Inflammatory macrophage treated with lipopolysaccharide for 1 hour (primary cell): ENCODE measurements at places on chromosomes 12 and 14.
A peak's percentile ranks its signal among the peaks of the same experiment; 100 is the strongest.

DNA sequence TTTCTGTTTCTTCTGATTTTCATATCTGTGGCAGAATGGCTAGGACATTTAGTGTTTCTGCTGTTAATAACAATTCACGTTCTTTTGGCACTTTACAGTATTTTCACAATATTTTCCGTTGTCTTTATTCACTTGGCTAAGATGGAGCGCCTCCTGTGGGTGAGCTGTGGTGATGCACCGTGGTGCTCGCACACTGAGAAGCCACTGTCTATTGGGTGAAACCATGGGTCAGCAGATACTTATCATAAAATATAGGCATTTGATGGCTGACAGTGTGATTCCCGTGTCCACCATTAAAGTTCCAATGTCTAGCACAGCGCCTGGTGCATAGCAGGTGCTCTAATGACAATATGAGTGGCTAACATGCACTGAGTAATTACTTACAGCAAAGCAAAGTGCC, 141.8 kb downstream of the VRK1 start:
- DNase-seq: peak; percentile 47

DNA sequence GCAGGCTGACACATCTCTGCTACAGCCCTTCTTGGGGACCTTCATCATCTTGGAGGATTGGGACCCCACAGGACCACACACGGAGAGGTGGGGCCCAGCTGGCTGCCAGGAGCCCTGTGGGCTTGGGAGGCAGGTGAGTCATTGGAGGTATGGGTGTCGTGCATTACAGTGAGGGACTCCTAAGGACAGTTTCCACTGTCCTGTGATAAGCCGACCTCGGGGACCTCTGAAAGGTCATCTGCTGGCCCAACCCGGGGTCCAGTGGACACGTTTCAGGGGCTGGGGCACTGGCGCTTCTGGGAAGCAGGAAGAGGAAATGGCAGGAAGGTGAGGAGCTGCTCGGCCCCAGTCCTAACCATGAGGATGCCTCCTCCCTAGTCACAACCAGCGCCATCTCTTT, 238.0 kb downstream of the BCL11B start:
- no peak for DNase-seq

- DNase-seq: no peak
Observed at GRCh38 chr14:106094654-106095189, 568.3 kb downstream of the TMEM121 start.

DNA sequence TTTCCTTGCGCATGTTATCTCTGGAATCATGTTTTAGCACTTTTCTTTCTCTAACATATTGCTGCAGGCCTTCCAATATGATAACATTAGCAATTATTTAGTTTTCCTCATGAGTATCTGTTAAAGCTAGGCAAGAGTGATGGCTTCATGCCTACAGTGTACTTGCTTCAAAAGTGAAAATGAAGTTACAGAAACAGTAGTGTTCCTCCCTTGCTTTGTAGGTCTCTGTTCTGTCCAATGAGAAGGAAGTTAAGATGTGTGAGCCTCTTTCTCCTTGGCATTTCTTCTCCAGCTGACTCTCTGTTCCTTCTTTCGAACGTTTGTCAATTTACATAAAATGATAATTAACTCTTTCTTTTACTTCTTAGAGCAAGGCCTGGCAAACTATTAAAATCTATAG, 22.2 kb downstream of the LRRIQ1 start:
- peak; percentile 13 for DNase-seq

DNA sequence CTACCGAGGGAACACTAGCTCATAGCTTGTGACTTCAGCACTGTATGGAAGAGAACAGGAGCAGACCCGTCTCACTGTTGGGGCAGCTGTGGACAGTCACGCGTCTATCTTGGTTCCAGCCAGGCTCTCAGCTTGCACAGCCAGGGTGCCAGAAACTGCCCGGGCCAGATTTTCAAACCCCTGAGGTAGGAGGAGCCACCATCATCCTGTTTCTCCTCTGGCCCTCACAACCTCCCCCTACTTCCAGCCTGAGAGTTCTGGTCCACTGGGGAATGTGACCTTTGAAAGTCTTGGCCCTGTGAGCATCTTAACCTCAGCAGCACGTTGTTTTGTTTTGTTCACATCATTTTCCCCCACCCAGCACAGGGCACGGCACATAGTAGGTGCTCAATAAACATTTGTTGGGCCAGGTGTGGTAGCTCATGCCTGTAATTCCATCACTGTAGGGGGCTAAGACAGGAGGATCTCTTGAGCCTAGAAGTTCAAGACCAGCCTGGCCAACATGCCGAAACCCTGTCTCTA, 50.4 kb downstream of the PSMA6 start:
- DNase-seq: no peak

DNA sequence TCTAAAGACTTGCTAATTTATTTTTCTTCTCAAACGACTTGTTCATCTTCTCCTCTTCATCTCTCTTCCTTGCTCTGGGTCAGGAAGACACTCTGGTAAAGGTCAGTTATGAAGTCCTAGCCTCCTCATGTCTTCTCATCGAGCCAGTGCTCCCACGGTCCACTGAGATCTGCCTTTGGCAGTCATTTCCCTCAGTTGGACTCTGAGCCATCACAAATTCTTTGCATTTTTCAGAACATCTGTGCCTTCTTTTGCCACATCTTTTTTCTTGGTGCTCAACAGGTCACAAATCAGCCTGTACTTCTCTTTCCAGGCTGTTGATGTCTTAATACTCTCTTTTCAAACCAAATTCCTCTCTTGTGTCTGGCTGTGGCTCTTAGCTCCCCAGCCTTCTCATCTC, 49.7 kb downstream of the IGF1 start:
- DNase-seq: no peak

- no peak for DNase-seq
Observed at GRCh38 chr12:25438638-25439037, 114.4 kb downstream of the LMNTD1 start.

DNA sequence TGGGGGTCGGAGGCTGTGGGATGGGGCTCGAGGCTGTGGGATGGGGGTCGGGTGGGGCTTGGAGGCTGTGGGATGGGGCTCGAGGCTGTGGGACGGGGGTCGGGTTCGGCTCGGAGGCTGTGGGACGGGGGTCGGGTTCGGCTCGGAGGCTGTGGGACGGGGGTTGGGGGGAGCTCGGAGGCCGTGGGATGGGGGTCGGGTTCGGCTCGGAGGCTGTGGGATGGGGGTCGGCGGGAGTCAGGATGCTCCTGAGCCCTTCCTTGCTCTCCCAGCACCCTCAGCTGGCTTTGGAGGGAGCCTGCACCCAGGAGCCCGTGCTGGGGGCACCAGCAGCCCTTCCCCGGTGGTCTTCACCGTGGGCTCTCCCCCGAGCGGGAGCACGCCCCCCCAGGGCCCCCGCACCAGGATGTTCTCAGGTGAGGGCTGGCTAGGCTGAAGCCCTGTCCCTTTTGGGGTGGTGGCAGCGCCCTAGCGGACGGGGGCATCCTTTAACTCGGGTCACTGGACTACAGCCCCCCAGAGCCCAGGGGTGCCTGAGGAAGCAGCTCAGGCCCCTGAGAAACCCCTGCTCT, 11.9 kb upstream of the PUS1 start:
- no peak for DNase-seq

- peak; percentile 10 for DNase-seq
Observed at GRCh38 chr12:122834921-122835749, at the start of gene HIP1R. HIP1R (plus strand) TSS chr12:122835457; CDS start chr12:122835551, 94 bp downstream.

- no peak for DNase-seq
Observed at GRCh38 chr14:83164016-83164415, 1630.4 kb upstream of the SEL1L start.

DNA sequence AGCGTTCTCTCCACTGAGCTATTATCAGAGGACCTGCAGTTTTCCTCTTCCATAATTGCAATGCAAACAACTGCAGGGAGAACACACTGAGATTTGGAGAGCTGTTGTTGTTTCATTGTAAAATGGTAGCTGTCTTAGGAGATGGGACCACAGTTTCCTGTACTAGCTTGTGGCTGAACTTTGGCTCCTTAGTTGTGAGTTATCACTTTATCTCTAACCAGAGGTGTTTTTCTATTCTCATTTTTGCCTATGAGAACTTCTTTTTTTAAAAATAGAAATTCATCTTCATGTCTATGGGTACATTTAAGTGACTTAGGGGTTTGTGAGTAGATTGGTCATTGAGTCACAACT, 216.5 kb downstream of the SLC38A4 start:
- DNase-seq: no peak

- DNase-seq: no peak
Observed at GRCh38 chr14:21233457-21234076, 35.7 kb downstream of the HNRNPC start.

GRCh38 chr12:80598004-80598606, 109.3 kb upstream of the MYF6 start:
- no peak for DNase-seq

- no peak for DNase-seq
Observed at GRCh38 chr14:52706286-52706685, 714 bp upstream of the PSMC6 start.

DNA sequence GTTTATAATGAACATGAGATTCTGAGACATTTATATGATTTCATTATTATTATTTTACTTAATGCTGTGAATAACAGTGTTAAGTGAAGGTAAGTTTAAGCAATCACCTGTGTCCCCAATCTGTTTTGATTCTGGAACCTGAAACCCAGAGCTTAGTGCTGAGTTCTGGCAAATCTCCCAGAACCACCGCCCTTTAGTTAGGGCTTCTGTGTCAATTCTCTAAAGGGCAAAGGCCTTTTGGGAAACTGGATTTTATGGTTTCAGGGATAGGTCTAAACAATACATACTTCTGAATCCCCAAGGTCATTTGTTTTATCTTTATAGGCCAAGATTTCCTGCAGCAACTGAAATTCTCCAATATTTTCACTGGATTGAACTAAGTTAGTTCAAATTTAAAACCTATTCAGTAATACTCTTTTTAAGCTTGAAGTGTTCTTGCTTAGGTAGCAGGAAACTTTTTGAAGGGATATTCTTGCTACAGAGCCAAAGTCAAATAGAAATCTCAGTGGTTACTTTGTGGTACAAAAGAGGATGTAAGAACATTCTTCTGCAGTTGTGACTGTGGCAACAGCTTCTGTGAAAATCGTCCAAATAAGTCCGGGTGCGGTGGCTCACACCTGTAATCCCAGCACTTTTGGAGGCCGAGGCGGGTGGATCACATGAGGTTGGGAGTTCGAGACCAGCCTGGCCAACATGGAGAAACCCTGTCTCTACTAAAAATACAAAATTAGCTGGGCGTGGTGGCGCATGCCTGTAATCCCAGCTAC, 10.0 kb upstream of the PKP2 start:
- DNase-seq: no peak

DNA sequence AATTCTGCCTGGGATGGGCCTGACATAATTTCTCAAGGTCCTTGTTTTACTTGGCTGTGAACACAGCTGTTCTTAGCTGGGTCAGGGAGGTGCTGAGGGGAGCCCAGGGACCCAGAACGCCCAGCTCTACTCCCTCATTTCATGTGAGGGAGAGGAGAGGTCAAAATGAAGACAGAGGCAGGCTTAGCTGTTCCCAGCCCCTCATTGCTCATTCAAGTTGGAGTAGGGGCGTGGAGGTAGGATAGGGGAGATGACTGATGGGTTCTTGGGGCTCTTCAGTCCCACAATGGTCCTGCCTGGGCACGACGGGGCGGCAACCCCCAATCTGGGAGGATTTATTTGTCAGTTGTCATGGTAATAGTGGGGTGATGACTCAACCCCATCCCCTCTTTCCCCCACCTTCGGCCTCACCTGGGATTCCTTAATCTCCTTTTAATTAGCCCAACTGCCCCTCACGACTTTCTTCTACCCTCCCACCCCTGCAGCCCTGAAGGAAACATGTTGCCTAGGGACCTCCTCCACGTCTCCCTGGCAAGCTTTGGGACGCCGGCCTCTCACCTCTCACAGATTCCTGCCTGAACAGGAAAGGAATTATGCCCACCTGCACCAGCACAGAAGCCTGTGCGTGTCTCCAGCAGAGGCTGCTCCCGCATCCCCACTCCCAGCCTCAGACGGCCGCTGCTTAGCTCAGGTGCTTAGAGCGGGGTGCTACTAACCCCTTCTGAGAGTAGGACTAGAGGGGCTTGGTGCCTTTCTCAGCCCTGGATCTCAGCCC, 10.2 kb downstream of the SPRYD3 start:
- no peak for DNase-seq

DNA sequence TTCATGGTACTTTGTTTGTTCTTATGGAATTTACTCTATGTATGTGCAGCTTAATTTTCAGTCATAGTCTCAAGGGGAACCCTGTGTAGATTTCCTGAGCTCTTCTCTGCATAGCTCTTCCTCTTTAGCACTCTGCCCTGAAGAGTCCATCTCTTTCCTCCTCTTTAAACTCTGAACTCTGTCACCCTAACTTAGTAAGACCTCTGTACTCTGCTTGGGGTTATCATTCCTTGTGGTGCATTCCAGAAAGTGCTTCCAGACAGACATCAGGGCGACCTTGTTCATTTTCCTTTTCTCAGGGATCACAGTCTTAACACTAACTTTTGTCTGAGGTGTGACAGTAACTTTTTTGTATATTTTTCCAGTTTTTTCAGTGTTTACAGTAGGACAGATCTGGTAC, 179.3 kb downstream of the RAD51B start:
- DNase-seq: no peak

DNA sequence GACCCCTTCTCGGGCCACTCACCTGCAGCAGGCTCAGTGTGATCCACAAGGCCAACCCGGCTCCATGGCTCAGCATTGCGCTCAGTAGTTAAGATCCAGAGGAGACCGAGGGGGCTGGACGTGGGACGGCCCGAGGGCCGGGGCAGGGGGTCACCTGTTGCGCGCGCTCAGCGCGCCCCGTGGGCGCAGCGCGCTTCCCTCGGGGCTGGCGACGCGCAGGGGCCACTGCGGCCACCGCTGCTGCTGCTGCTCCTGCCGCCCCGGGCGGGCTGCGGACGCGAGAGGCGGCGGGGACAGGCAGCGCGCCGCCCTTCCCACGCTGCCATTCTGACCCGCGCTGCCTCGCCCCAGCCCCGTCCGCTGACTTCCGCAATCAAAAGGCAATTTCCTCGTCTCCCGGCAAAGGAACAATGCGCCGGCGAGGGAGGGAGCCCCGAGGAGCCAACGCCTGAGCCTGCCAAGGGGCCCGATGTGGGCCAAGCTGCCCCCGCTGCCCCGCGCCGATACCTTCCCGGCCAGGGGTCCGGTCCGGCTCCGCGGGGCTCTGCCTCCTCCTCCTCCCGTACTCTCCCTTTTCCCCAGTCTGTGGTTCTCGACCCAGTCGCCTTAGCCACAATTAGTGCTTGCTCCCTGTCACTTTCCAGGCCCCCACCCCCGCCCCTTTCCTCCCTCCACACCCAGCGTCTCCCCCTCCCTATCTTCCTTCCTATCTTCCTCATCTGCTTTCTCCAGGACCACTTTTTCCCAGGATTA, 27.3 kb downstream of the PTPRB start:
- peak; percentile 46 for DNase-seq

DNA sequence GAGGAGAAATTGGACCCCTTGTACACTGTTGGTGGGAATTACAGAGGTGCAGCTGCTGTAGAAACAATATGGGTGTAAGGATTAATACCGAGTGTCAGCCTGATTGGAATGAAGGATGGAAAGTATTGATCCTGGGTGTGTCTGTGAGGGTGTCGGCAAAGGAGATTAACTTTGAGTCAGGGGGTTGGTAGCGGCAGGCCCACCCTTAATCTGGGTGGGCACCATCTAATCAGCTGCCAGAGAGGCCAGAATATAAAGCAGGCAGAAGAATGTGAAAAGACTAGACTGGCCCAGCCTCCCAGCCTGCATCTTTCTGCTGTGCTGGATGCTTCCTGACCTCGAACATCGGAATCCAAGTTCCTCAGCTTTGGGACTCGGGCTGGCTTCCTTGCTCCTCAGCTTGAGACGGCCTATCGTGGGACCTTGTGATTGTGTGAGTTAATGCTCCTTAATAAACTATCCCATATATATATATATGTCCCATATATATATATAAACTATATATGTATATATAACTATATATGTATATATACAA, 38.4 kb upstream of the PPP2R5C start:
- DNase-seq: no peak
